Osteoblast (primary cell): ENCODE measurements at places on chromosomes 1 and 21.
A peak's percentile ranks its signal among the peaks of the same experiment; 100 is the strongest.

DNA sequence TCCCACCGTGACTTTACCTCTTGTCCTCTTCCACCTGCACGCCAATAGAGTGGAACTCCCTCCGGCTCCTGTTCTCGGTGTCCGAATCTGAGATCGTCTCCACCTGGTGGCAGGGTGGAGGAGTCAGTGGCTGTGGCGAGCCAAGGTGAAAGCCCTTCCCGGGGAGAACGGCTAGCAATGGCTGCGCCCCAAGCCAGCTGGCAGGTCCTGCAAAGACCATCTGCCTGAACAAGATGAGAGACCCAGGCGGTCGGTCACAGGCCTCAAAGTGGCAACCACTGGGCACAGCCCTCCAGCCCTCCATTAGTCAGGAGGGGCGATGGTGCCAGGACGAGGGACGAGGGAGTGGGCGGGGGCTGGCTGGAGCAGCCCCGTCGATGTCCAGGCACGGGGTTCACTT is 25.4 kb upstream of the SMIM12 start:
- no peak for DNase-seq

DNA sequence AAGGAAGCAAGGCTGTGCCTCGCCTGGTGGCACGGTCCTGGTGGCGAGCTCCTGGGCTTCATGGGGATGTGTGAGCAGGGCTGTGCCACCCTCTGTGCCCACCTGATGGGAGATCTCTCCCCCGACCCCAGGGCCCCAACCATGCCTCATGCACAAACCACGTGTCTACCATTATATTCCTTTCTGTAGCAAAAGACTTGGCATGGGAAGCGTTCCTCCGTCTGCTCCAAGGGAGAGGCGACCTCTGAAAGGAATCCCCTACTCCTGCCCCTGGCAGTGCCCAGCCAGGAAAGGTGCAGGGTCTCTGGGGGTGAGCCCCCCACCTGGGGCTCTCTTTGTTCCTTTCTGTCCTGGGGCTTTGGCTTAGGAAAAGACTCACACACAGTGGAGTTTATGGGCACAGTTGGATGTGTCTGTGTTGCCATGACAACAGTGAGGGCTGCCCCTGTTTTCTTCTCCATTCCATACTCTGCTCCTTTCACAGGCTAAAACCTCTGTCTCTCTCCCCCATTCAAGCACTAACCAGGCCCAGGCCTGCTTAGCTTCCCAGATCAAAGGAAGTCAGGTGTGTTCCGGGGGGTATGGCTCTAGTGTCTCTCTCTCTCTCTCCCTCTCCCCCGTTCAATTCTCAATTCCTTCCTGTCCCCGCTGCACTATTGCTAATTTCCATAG is 21.4 kb upstream of the LRRN2 start:
- peak; percentile 27 for DNase-seq

DNA sequence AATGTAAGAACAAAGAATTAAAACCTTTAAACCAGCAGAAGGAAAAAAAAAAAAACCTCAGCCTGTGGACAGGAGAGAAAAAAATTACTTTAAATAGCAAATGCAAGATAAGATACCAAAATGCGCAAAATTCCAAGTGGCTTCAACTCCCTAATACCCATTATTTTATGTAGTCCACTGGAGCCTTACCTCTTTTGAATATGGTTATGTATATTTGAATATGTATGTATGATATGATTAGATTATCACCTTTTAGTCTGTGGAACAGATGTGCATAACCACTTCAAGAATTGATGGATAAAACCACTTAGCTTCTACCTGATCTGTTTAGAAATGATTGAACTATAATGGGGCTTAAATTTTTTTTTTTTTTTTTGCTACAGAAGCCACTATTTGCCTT is 52.4 kb upstream of the C1orf115 start:
- DNase-seq, result no peak

DNA sequence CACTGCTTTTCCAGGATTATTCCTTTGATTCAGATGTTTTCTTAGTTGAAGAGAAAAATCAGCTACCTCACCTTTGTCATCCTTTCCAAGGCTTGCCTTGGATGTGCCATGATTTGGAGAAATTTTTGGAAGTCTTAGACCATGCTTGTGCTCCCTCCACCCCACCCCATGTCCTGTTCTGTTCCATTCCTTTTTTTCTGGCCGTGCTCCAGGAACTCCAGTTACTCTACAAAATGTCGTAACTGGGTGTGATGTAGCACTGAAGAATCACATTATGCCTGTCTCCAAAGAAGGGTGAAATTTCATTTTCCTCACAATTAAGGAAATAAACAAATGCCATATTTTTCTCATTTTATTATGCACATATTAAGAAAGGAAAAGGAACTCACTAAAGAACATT is 217.8 kb upstream of the ZRANB2 start:
- no peak for DNase-seq

- peak; percentile 93 for DNase-seq
These were observed 6.2 kb upstream of the POFUT2 start for GRCh38 chr21:45293726-45294401.

DNA sequence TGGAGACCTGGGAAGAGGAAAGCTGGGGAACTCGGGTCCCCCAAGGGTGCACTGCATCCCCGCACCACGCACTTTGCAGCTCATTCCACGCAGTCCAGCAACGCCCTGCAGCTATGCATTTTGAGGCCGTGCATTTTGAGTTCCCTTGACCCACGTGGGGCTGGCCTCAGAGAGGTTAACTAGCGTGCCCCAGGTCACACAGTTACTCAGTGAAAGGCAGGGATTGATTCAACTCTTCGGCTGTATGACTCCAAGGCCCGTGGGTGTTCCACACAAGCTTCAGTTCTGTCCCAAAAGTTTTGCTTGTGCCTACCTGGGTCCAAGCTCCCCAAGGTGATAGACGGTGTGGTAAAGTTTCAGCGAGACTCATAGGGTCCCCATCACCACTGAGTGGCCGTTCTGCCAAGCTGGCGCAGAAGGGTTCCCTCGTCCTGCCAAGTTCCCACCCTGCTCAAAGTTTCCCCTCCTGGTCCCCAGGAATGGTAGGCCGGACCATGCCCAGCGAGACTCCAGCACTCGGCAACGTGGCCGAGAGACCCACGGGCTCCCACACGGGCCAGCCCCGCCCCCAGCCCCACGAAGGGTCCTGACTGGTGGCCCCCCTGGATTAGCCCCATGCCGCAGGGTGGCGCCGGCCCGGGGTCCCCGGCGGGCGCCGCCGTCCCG is 611 bp downstream of the HSPG2 start:
- DNase-seq, result no peak

- DNase-seq, result no peak
These were observed 26.5 kb downstream of the CAMK1G start for GRCh38 chr1:209609791-209610630.

DNA sequence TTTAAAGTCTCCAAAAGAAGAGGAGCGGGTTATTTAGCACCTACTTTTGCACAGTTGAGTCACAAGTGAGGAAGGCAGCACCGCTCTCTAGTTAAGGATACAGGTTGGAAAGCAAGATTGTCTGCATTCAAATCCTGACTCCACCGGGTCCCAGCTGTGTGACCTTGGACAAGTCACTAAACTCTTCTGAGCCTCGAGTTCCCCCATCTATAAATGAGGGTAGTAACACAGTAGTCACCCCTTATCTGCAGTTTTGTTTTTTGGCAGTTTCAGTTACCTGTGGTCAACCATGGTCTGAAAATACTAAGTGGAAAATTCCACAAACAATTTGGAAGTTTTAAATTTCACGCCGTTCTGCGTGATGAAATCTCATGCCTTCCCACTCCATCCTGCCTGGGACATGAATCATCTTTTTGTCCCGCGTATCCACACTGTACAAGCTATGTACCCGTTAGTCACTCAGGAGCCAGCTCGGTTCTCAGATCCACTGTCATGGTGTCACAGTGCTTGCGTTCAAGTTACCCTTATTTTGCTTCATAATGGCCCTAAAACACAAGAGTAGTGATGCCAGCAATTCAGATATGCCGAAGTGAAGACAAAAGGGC is 49.4 kb downstream of the CAPZB start:
- no peak for DNase-seq

DNA sequence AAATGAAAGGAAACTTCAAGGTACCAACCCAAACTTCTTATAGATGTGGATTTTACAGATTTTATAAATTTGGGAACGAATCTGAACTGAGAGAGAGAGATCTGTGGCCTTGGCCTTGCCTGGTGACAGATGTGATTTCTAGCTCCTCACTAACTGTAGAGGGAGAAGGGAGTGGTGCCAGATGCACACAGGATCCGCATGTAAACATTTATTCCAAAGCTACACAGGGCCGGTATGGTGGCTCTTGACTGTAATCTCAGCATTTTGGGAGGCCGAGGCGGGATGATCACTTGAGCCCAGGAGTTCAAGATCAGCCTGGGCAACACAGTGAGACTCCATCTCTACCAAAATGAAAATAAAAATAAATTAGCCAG is 77.1 kb downstream of the PGBD5 start:
- no peak for DNase-seq

DNA sequence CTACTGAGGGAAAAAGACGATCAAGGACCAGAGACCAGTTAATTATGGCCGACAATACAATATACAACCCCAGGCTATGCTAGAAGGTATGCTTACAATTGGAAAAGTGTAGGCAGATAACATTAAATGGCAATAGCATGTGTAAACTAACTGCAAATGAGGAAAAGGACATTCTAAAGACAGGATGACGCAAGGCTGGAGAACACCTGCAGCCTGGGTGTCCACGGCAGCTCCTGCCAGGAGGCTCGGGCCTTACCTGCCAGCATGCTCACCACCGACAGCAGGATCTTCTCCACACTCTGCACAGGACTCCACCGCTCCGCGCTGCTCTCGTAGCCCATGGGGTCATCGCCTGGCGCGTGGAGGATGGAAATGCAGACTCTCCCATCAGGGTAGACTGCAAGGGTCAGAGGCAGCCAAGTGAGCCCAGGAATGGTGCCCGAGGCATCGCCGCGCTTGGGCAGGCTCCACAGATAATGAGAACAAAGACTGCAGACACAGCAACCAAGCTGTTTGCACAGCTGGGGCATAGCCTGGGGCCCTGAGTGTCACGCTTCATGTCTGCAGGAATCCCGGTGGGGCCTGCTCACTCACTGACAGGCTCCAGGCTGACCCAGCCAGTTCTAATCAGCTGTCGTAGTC is 28.2 kb downstream of the UBE2G2 start:
- DNase-seq, result no peak

DNA sequence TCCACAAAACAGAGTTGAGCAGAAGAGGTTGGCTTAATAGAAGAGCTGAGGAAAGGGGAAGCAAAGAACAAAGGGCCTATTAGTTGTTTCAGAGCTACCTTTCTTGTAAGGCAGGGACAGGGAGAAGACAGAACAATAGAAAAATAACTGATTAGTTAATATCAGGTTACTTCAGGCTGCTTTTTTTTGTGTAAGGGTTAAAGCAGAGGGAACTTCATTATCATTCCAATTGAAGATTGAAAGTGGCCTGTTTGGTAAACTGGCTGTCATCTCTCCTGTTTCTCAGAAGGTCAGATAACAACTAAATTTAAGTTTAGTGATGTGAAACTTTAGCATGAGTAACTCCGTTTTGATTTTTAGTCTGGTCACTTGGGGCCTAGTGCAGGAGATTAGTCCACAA is 22.3 kb downstream of the CDC42 start:
- DNase-seq, result no peak

DNA sequence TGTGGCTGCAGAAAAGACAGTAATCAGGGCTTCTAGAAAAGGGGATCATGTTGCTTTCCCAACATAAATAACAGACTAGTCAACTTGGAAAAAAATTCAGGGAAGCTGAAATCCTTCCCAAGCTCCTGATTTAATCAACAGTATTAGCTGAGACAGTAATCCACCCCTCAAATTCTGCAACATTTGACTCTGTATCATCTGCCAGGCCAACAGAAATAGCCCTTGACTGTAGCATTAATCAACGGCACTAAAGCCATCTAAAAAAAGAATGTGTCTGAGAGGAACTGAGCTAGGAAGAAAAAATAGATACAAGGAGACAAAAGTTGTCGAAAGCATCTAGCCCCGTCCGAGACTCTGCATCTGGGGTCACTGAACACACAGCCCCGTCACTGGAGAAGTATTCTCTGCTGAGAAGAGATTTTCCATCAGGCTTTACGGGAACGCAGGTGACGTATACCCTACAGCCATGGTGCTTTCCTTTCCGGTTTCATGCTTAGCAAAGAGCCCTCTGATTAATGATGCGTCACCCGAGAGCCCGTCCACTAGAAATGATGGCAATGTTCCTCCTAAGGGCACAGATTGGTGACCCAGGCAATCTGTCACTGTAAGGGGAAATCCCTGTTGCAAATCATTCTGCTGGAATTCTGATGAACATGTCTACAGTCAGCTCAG is 42.1 kb upstream of the TP53BP2 start:
- peak; percentile 83 for DNase-seq

- DNase-seq, result peak; percentile 52
These were observed 173.0 kb downstream of the ADGRL4 start for GRCh38 chr1:78833491-78833890.

DNA sequence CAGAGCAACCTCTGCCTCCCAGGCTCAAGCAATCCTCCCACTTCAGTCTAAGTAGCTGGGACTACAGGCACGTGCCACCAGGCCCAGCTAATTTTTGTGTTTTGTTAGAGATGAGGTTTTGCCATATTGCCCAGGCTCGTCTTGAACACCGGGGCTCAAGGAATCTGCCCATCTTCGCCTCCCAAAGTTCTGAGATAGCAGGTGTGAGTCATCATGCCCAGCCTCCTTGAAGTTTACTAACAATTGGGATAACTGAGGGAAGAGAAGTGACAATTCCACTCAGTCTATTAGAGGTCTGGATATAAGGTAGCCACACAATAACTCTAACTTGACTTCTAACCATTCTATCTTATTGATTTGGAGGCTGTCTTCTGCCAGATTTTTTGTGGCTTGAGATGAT is 6.3 kb upstream of the RCC1 start:
- DNase-seq, result no peak
